Inflammatory macrophage treated with lipopolysaccharide for 1 hour (primary cell): ENCODE measurements at places on chromosomes 2 and 18.

- DNase-seq = no peak
Observed at GRCh38 chr18:46320297-46320696, 216.1 kb downstream of the HAUS1 start.

- no peak for DNase-seq
Observed at GRCh38 chr2:45980161-45980865, 316.9 kb upstream of the EPAS1 start.

DNA sequence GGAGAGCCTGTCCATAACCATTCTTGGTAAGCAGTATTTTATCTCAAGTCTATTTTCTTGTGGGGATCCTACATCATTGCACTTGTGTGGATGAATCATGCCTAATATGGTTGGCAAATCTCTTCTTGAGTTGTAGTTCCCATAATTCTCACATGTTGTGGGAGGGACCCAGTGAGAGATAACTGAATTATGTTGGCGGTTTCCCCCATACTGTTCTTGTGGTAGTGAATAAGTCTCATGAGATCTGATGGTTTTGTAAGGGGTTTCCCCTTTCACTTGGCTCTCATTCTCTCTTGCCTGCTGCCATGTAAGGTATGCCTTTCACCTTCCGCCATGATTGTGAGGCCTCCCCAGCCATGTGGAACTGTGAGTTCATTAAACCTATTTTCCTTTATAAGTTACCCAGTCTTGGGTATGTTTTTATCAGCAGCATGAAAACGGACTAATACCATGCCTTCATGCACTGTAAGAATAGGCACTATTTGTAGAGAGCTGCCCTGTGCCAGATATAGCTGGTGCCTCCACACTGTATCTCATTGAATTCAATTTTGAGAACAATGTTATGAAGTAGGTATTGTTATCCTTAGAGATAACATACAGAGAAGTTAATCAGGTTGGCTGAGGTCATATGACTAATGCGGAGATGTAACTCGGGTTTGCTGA lies 148.3 kb downstream of the PLCL1 start:
- DNase-seq = peak; percentile 86

DNA sequence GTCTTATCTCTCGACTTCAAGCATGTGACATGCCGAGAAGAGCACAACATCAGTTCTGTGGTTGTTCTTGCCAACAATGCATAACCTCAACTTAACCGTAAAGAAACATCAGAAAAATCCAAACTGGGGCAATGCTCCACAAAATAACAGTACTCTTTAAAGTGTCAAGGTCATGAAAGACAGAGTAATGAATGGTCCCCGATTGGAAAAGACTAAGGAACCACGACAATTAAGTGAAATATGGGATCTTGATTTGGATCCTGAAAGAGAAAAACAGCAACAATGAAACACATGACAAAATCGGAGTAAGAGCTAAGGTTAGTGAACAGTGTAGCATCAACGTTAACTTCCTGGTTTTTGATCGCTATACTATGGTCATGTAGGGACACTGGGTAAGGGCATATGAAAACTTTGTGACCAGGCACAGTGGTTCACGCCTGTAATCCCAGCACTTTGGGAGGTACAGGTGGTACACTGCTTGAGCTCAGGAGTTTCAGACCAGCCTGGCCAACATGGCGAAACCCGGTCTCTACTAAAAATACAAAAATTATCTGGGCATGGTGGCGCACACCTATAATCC lies 55.2 kb downstream of the UNC50 start:
- DNase-seq = no peak

DNA sequence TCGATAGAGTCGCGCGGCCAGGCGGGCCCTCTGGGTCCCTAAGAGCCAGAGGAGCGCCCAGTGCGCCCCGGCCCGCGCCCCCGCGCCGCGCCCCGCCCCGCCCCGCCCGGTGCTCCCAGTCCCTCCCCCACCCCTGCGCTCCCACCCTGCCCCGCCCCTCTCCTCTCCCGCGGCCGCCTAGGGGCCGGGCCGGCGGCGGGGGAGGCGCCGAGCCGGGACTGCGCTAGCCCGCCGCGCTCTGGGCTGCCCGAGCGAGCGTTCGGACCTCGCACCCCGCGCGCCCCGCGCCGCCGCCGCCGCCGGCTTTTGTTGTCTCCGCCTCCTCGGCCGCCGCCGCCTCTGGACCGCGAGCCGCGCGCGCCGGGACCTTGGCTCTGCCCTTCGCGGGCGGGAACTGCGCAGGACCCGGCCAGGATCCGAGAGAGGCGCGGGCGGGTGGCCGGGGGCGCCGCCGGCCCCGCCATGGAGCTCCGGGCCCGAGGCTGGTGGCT lies at the start of gene GPC1:
Gene GPC1, plus strand, starts transcription at position 207 of the 491 bp plus-strand sequence. Its CDS starts 256 bp downstream, at position 463.
- DNase-seq = peak; percentile 6

GRCh38 chr2:54638774-54639187 lies 84.7 kb upstream of the EML6 start:
- DNase-seq = no peak

DNA sequence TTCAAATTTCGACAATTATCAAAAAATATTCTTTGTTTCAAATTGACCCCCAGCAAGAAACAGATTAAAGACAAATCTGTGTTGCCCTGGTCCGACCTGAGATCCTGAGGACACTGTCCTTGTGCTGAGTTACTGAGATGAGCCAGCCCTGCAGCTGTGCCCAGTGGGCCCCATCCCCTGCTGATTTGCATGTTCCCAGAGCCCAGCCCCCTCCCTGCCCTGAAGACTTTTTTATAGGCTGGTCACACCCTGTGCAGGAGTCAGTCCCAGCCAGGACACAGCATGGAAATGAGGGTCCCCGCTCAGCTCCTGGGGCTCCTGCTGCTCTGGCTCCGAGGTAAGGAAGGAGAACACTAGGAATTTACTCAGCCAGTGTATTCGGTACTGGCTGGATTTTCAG lies 31.4 kb upstream of the ZNG1B start:
- DNase-seq = no peak

DNA sequence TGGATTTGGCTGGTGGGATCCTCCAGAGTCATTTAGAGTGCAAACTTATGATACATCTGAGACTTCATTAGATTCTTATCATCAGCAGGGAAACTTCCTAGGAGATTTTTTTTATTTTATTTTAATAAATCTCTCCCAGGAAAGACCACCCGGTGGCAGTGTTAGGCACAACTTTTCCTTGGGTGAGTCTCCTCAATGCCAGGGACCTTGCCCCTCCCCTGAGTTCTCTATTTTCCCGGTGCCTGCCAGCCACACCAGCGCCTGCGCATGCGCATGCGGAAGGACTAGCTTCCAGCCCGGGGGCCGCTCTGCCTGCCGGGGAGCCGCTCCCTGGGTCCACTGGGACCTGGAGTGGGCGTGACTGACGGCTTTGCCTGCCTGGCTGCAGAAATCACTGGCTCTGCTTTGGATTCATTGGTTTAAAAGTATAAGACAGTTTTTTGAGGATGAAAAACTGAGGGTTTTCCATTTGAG lies 86.6 kb downstream of the TMEM182 start:
- peak; percentile 86 for DNase-seq

GRCh38 chr2:134138115-134138514 lies 115.8 kb upstream of the MGAT5 start:
- no peak for DNase-seq

DNA sequence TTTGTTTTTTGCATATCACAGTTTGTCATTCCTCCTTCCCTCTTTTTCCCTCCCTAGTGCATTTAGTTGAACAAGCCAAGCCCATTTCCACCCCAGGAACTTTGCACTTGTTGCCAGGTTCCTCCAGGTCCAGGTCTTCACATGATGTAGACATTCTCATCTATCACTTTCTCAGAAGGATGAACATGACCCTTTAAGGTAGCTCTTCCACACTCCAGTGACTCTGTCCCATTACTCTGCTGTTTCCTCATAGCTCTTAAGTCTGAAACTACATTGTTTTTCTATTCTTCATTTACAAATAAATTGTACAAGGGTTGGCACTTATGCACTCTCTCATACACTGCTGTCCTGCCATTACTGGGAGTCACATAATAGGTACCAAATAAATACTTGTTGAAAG lies 6.1 kb downstream of the KYNU start:
- DNase-seq = no peak

DNA sequence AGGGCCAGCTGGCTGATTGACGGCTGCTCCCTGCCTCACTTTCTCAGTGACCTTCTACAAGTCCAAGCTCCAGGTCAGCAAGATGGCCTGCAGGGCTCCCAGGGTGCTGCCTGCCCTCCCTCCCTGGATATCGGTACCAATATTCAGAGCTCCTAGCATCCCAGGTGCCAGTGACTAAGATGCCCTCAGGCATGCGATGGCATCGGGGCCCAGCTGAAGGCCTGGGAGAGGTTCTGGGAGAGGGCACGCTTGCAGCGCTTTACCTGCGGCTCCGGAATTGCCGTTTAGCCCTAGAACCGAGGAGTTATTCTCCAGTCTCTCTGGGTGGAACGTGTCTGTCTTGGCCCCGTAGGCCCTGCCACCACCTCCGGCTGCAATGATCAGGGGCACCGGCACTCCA lies 116.8 kb downstream of the CLIP4 start:
- DNase-seq = no peak

DNA sequence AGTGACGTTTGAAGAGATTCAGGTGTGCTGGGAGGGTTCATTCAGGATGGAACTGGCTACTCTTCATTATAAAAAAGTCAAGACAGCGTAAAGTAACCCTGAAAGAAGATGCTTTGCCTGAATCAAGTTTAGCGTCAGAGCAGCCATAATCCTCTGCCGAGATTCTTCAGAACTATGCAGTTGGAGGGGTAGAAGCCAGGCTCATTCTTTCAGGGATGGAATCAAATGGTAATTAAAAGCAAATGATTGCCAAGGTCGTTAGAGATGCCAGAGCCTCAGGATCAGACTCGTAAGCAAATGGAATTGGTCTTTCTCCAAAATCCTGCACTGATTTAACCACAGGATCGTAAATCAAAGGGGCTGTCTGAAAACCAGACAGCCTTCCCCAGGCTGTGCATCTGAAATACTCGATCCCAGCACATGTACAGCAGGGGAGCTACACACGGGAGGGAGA lies 21.9 kb downstream of the APCDD1 start:
- DNase-seq = no peak

- DNase-seq = no peak
Observed at GRCh38 chr2:168613551-168613950, 157.5 kb downstream of the CERS6 start.

GRCh38 chr18:75478996-75479880 lies 51.7 kb upstream of the SMIM21 start:
- peak; percentile 11 for DNase-seq

DNA sequence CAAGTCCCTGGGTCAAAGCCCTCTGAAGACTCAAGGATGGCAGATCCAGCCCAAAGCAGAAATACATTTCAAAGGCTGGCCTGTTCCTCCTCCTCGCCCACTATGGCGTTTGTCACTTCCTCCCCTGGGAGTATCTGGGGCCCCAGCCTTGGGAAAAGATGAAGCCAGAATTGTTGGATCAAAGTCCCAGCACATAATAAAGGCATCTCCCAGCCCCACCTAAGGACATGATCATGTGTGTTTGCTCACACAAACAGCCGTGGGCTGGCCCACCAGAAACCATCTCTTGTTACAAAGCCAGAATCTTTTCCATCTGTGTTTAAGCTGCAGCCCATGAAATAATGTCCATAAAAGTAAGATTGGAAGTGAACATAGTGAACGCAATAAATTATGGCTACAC lies 50.1 kb upstream of the HAAO start:
- DNase-seq = peak; percentile 46

GRCh38 chr2:85806358-85807118 lies 52.7 kb downstream of the ATOH8 start:
- DNase-seq = peak; percentile 52

GRCh38 chr18:55416791-55417190 lies 171.2 kb downstream of the TCF4 start:
- no peak for DNase-seq

DNA sequence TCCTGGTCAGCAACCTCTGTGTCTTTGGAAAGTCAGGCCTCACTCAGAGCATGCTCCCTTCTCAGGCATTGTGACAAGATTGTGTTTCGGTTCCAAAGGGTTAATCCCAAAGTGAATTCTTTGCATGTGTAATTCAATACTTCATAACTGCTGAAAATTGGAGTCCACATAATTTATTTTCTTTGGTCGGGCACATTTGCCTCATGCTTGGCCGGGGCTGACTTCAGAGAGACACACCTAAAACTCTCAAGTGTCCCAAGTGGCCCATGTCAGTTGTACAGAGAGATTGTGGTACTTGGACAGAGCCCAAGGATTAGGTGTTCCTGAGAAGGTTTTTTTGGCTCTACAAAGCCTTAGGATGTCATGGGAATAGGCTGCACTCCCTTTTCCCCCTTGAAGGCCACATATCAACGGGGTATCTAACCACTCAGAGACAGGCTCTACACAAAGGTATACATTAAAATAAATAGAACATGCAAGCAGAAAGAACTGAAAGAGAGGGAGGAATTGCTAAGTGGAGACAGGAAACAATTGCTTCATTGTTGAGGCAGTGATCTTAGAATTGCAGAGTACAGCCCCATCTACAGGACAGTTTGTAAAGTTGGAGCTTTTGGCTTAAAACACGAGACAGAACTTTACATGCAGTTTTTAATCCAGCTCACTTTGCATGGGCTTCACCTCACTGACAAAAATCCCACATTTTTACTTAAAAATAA lies 1232.3 kb upstream of the ZEB2 start:
- DNase-seq = peak; percentile 63

DNA sequence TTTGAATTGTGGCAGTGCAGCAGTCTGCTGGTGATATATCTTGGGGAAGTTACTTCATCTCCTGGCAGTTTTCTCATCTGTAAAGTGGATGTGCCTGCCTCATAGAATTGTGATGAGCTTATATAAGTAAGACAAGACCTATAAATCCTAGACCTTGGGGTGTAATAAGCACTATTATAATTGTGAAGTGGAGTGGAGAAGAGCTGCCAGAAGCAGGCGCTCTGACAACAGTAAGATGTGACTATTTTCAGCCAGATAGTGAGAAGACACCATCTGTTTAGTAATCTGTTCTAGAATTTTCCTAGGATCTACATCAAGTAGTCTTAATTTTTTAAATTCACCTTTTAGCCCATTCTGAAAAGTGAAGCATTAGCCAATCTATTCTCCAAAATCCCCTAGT lies 85.6 kb upstream of the TSPYL6 start:
- no peak for DNase-seq

GRCh38 chr2:28626891-28627421 lies 124.7 kb upstream of the PPP1CB start:
- peak; percentile 35 for DNase-seq
